ENCODE measurements at places on chromosomes 4 and X. TPM values are rescaled to one million over a fixed set of nuclear protein-coding genes. Genes with fewer than 3 reads are reported as not detected.

DNA sequence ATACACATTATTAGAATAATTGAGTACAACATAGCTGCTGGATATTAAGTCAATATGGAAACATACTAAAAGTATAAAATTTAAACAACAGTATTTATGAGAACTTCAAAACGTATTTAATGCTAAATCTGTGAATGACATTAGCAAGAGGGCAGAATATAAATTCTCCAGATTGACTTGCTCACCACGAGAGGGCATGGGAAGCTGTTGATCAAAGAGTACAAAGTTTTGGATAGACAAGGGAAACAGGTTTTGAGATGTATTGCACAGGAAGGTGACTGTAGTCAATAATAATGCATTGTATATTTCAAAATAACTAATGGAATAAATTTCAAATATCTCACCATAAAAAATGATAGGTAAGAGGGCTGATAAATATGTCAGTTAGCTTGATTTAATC, 768.2 kb downstream of the CENPC start:
- H3K27ac ChIP-seq, result no peak overlapping the region
- no peaks in the 10 kb centered on the region for H3K27me3 ChIP-seq
- no peaks in the 10 kb centered on the region for H3K36me3 ChIP-seq
- H3K4me3 ChIP-seq, result no peak overlapping the region

- no peaks in the 10 kb centered on the region for H3K36me3 ChIP-seq
- no peak overlapping the region for H3K4me3 ChIP-seq
- H3K27ac ChIP-seq, result no peak overlapping the region
- no peaks in the 10 kb centered on the region for H3K27me3 ChIP-seq
- no peak for DNase-seq
These were observed 9.0 kb downstream of the UBE2K start for GRCh38 chr4:39706741-39707511.

DNA sequence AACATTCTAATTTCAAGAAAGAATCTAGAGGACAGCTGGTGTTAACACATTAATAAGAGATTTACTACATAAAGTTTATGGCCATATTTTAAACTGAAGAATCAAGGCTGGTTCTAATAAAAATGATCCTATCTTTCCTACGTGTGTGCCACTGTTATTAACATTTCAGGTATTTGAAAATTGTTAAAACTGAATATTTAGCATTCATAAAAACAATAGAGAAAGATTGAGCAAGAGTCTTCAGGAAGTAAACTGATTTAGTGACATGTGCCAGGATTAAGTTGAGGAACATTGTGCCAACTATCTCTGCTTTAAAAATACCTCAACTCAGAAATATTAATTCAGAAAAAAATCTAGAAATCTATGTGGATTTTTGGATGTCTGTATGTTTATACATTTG, 810.1 kb downstream of the FAT4 start:
- no peaks in the 10 kb centered on the region for H3K36me3 ChIP-seq
- no peaks in the 10 kb centered on the region for H3K4me1 ChIP-seq
- no peaks in the 10 kb centered on the region for H3K27me3 ChIP-seq
- no peak for DNase-seq

DNA sequence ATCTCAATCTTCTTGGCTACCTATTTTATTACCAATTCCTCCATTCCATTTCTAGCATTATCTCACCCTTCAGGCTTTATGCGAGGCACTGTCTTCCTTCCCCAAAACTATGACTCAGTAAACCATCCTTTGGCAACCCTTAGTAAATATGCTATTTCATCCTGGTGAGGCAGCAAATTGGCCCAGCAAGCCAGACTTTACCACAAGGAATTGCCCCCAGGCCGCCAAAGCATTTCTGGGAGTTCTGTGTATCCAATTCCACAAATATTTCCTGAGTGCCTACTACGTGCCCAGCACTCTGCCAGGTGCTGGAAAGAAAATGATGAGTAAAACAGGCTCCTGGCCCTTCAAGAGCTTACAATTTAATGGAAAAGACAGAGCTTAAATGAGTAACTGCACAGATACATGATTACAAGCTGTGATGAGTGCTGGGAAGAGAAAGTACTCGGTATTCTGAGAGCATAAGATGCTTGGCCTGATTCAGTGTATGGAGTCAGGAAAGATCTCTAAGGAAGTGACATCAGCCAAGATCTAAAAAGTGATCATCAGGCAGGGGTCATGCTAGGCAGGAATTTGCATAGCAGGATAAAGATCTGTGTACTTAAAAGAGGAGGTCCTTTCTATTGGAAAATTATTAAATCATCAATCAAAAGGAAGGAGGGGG, 193.8 kb downstream of the ADAMTS3 start:
- no peaks in the 10 kb centered on the region for H3K27me3 ChIP-seq
- H3K27ac ChIP-seq, result no peak overlapping the region
- H3K4me1 ChIP-seq, result no peaks in the 10 kb centered on the region
- no peaks in the 10 kb centered on the region for H3K36me3 ChIP-seq
- H3K4me3 ChIP-seq, result no peak overlapping the region

GRCh38 chr4:144504883-144505282, 141.1 kb upstream of the HHIP start:
- no peaks in the 10 kb centered on the region for H3K27me3 ChIP-seq
- no peaks in the 10 kb centered on the region for H3K4me1 ChIP-seq
- H3K4me3 ChIP-seq, result no peak overlapping the region
- H3K36me3 ChIP-seq, result no peaks in the 10 kb centered on the region
- H3K27ac ChIP-seq, result no peak overlapping the region

GRCh38 chrX:154044091-154044490, 24.4 kb upstream of the IRAK1 start:
- DNase-seq, result no peak
- H3K27ac ChIP-seq, result no peak overlapping the region
- no peak overlapping the region for H3K4me3 ChIP-seq
- H3K36me3 ChIP-seq, result no peaks in the 10 kb centered on the region
- no peaks in the 10 kb centered on the region for H3K4me1 ChIP-seq

GRCh38 chr4:172619798-172620197, 548.8 kb upstream of the GALNT7 start:
- H3K4me1 ChIP-seq, result no peaks in the 10 kb centered on the region
- no peak overlapping the region for H3K27ac ChIP-seq
- no peaks in the 10 kb centered on the region for H3K27me3 ChIP-seq
- H3K36me3 ChIP-seq, result no peaks in the 10 kb centered on the region
- H3K4me3 ChIP-seq, result no peak overlapping the region

GRCh38 chrX:153381684-153382532, 19.2 kb downstream of the PNMA6E start:
- H3K36me3 ChIP-seq, result no peaks in the 10 kb centered on the region
- no peak for DNase-seq
- no peak overlapping the region for H3K4me3 ChIP-seq
- no peak overlapping the region for H3K27ac ChIP-seq

- no peaks in the 10 kb centered on the region for H3K27me3 ChIP-seq
- H3K4me1 ChIP-seq, result no peaks in the 10 kb centered on the region
- H3K27ac ChIP-seq, result no peak overlapping the region
- H3K4me3 ChIP-seq, result no peak overlapping the region
These were observed 14.6 kb downstream of the RBBP7 start for GRCh38 chrX:16855363-16856075.

DNA sequence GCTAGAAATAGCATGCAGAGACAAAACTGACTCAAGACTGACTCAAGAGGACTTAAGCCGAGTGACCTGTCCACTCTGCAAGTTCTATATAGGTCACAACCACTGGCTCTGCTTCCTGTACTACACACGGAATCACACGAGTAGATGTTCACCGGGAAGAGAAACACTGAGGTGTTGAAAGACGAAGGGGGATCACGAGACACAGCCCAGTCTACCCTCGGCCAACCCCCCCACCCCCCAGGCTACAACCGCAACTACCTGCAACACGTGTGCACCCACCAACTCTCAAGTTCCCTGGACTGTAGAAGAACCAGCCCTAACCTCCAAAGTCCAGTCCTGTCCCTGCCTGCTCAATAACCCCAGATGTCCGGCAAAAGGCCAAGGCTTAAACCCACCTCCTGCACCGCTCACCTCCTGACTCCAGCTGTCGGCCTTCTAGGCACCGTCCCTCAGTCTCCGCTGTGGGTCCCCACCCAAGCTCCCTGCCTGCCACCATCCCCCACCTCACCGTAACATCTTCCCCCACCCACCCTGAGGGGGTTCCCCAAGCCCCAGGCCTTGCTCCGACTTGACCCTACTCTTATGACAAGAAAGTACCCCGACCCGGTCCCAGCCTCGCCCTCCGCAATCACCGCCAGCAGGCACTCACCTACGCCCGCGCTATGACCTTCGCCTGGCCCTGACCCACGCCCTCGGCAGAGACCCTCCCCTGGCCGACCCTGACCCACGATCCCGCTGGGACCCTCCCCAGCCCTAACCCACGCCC, 739 bp downstream of the GAK start:
- no peaks in the 10 kb centered on the region for H3K36me3 ChIP-seq
- peak; percentile 58 for DNase-seq
- H3K4me1 ChIP-seq, result peaks cover 19% of the 10 kb centered on the region
- H3K27me3 ChIP-seq, result no peaks in the 10 kb centered on the region
- peak overlapping the region; percentile 96 for H3K4me3 ChIP-seq

GRCh38 chr4:9685692-9686091, 95.7 kb upstream of the DRD5 start:
- H3K27ac ChIP-seq, result no peak overlapping the region
- H3K4me1 ChIP-seq, result no peaks in the 10 kb centered on the region
- no peaks in the 10 kb centered on the region for H3K36me3 ChIP-seq

- DNase-seq, result no peak
- no peak overlapping the region for H3K4me3 ChIP-seq
- H3K4me1 ChIP-seq, result no peaks in the 10 kb centered on the region
- no peak overlapping the region for H3K27ac ChIP-seq
- no peaks in the 10 kb centered on the region for H3K36me3 ChIP-seq
- no peaks in the 10 kb centered on the region for H3K27me3 ChIP-seq
These were observed 153.0 kb downstream of the DCLK2 start for GRCh38 chr4:150231107-150231770.

- peak overlapping the region; percentile 85 for H3K4me3 ChIP-seq
- no peaks in the 10 kb centered on the region for H3K36me3 ChIP-seq
- no peak overlapping the region for H3K27ac ChIP-seq
- no peaks in the 10 kb centered on the region for H3K4me1 ChIP-seq
These were observed 590 bp upstream of the CCDC110 start for GRCh38 chr4:185472103-185472542.

DNA sequence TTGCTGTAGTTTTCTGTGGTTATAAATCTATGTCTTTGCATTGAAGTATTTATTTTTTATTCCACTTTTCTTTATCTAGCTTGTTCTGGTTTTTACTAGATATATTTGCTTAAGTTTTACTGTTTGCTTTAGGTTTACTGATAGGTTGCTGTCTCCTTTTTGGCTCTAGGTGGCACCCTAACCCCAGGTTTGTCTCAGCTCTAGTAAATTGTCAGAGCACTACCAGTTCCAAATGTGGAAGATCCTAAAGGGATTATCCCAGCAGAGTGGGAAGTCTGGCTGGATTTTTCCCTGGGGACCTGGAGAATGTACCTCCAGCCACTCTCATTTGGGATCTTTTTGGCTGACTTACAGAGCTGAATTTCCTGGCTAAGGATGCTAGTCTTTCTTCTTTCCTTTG, 106.1 kb downstream of the PBDC1 start:
- no peak overlapping the region for H3K27ac ChIP-seq
- H3K4me3 ChIP-seq, result no peak overlapping the region
- H3K27me3 ChIP-seq, result no peaks in the 10 kb centered on the region
- no peaks in the 10 kb centered on the region for H3K36me3 ChIP-seq
- H3K4me1 ChIP-seq, result no peaks in the 10 kb centered on the region

GRCh38 chr4:160175064-160175643, 1072.3 kb downstream of the RAPGEF2 start:
- H3K4me3 ChIP-seq, result no peak overlapping the region
- no peaks in the 10 kb centered on the region for H3K27me3 ChIP-seq
- no peaks in the 10 kb centered on the region for H3K4me1 ChIP-seq
- H3K36me3 ChIP-seq, result no peaks in the 10 kb centered on the region
- no peak for DNase-seq

DNA sequence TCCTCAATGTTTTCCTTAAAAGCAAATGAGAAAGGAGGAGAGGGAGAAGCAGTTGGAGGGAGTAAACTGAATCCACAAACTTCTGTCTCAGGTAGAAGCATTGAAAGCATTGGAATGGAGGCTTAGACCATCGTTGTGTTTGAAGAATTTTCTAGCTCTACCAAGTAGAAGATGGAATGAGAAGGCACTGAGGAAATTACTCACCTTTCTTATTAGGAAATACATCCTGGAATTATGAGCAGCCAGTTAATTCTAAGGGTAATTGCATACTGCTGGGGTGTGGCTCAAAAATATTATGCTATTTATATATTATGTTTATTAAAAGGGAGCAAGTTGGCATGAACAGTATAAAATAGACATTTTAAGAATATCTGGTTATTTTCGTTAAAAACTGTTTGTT, 12.9 kb downstream of the PGM2 start:
- no peak for DNase-seq
- no peak overlapping the region for H3K27ac ChIP-seq
- no peak overlapping the region for H3K4me3 ChIP-seq
- H3K36me3 ChIP-seq, result peaks cover 5% of the 10 kb centered on the region

- DNase-seq, result no peak
- no peaks in the 10 kb centered on the region for H3K4me1 ChIP-seq
- no peaks in the 10 kb centered on the region for H3K36me3 ChIP-seq
- H3K27ac ChIP-seq, result no peak overlapping the region
These were observed 40.4 kb downstream of the HPGDS start for GRCh38 chr4:94302191-94302590.

DNA sequence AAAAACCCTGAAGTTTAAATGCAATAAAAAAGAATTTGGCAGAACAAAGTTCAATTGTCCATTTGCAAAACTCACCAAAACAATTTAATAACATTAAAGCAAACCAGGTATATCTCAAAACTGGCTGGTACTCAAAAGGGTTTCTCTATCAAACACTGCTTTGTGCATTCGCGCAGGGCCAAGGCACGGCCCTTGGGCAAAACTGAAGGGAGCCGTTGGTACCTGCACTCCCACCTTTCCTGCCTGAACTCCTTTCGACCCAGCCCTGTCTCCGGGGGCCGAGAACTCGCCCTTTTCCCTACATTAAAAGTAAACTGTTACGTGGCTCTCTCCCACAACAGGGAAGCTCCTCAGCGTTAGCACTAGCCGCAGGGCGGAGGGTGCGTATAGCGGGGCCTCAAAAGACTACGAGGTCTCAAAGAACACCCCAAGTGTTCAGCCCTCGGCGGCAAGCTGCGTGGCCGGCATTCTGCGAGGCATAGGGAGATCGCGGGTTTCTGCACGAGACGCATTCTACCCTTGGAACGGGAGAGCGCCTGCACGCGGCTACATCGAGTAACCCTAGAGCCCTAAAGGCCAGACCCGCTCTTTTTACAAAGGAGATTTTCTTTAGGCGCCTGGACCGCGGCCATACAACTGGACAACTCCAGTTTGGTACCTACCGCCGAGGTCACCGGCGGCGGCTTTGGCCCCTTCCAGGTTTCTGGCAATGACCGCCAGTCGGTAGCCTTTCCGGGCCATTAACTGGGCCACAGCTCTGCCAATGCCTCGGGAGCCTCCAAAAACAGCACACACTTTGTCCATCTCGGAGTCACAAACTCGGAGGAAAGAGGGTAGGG, 550 bp downstream of the CBR4 start:
- H3K4me3 ChIP-seq, result peak overlapping the region; percentile 52
- no peaks in the 10 kb centered on the region for H3K4me1 ChIP-seq
- no peaks in the 10 kb centered on the region for H3K36me3 ChIP-seq
- peak; percentile 71 for DNase-seq
- H3K27ac ChIP-seq, result peak overlapping the region; percentile 96
- H3K27me3 ChIP-seq, result no peaks in the 10 kb centered on the region

The NDP gene
- total RNA-seq, result 0.16 TPM

The MAGEA8 gene
- not detected for total RNA-seq

The OPN1LW gene
- total RNA-seq, result not detected

The YIPF7 gene
- not detected for total RNA-seq

The NUP54 gene
- total RNA-seq, result 35.3 TPM

The PARM1 gene
- 165 TPM for total RNA-seq

The ENPP6 gene
- total RNA-seq, result 0.27 TPM

The TCP11X2 gene
- not detected for total RNA-seq

The NRK gene
- 0.30 TPM for total RNA-seq

The EGFL6 gene
- total RNA-seq, result 0.10 TPM

The UBA1 gene
- 327 TPM for total RNA-seq

The CXCL11 gene
- not detected for total RNA-seq

The GASK1B gene
- 13.6 TPM for total RNA-seq

Data from colonic mucosa (tissue), 4 donors.